ENCODE measurements at places on chromosomes 12 and 14. TPM values are rescaled to one million over a fixed set of nuclear protein-coding genes. Genes with fewer than 3 reads are reported as not detected.

DNA sequence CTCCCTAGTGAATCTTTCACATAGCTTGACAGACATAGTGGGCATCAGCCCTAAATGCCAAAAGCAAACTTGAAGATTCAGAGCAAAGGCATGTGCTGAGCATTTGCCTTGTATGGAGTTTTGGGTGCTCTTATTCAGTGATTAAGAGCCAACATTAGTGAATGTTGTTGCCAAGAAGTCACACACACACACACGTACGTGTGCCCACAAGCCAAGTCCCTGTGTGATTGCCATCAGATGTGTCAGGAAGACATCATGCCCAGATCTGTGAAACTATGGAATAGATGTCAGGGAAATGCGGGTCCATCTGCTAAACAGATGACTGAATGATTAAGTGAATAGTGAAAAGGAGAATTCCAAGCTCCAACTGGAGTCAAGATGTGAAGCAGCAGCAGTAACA, 149.0 kb downstream of the AKAP6 start:
- DNase-seq, result no peak

DNA sequence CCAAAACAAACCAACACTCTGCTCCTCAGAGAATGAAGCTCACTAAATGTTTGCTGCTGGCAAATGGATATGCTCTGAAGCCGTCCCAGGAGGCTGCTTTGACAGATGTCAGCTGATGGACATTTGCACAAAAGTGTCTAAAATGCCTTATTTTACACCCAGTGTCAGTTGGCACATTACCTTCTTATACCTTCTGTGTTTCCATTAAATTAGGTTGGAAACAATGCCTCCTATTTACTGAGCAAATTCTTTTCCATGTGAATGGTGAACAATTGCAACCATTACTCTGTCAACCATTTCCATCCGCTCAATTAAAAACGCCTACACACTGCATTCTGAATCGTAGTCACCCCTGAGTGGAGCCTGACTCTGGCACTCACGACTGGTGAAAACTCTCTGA, 1679.9 kb upstream of the FLRT2 start:
- DNase-seq, result no peak

GRCh38 chr12:75361408-75361807, 26.9 kb downstream of the GLIPR1L1 start:
- no peak for DNase-seq

GRCh38 chr14:39247256-39247655, 13.5 kb downstream of the MIA2 start:
- DNase-seq, result no peak

- no peak for DNase-seq
Observed at GRCh38 chr14:90883782-90884181, 67.6 kb upstream of the TTC7B start.

DNA sequence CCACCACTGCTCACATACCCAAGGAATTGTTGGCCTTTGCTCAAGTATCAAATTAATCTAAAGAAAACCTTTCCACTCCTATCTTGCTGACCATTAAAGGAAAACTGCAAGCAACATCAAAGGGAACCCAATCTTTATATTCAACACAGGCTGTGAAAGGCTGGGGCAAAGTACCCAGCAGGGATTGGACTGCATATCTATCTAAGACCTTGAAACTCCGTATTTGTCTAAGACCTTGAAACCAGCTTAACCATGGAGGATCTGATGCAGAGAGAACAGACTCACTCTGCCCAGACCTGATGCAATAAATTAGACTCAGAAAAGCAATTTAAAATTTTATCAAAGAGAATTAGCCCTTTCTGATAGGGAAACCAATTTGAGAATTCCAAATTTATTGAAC, 102.2 kb downstream of the DIO2 start:
- DNase-seq, result no peak

DNA sequence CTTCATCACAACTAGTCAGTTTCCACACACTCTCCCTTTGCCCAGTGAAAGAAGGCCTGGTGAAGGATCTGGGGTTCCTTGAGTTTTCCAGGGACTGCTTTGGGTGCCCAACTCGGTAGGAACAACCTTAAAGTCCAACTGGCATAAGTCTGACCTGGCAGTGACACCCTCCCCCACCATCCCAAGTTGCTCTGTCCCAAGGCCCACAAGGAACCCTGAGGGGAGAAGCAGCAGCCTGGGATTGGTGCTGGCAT, 1.6 kb downstream of the KMT2D start:
- DNase-seq, result no peak

GRCh38 chr12:11836282-11837151, 187.0 kb downstream of the ETV6 start:
- DNase-seq, result no peak

The TAS2R50 gene
- polyA plus RNA-seq, result not detected

The RILPL2 gene
- polyA plus RNA-seq, result 1.6 TPM

The KRT72 gene
- polyA plus RNA-seq, result not detected

Data from muscle of arm (tissue), 14 donors.